HuH-7 (cell line): ENCODE measurements at places on chromosomes 11 and 22.
A peak's percentile ranks its signal among the peaks of the same experiment; 100 is the strongest.

- DNase-seq: no peak
Measured at GRCh38 chr11:128405714-128406662, 181.4 kb downstream of the ETS1 start.

GRCh38 chr11:35550374-35551036 is 25.1 kb upstream of the PAMR1 start:
- DNase-seq: no peak

GRCh38 chr11:11871991-11872401 is 30.2 kb downstream of the USP47 start:
- DNase-seq: no peak

GRCh38 chr11:35751664-35752061 is 89.1 kb downstream of the TRIM44 start:
- no peak for DNase-seq

DNA sequence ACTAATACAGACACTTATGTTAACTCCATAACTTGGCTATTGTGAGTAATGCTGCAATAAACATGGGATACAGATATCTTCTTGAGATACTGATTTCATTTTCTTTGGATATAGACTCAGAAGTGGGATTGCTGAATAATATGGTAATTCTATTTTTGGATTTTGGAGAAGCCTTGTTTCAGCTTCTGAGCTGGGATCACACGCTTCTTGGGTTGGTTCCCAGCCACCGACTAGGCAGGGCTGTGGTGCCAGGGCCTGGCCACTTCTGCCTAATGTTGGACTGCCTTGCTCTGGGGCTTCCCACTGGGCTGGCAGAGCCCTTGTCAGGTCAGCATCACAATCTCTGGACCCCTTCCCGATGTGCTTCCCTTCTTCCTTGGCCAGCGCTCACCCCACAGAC is 14.0 kb upstream of the MCHR1 start:
- DNase-seq: no peak

GRCh38 chr11:118010738-118011461 is 24.7 kb downstream of the IL10RA start:
- no peak for DNase-seq

DNA sequence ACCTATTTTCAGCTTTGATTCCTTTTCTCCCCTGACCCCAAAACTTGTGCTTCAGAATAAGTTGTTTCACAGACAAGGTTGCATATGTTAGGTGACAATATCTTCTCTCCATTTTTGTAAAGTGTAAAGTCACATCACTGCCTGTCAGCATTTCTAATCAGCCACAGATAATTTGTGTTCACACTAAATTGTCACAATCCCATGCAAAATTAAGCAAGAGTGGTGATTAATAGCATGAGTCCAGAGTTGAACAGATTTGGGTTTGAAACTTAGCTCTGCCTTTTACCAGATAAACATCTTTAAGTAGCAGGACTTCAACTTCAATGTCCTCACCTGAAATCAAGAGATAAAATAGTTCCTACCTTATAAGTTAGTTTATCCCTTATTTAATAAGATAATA is 80.1 kb downstream of the MICAL2 start:
- no peak for DNase-seq

DNA sequence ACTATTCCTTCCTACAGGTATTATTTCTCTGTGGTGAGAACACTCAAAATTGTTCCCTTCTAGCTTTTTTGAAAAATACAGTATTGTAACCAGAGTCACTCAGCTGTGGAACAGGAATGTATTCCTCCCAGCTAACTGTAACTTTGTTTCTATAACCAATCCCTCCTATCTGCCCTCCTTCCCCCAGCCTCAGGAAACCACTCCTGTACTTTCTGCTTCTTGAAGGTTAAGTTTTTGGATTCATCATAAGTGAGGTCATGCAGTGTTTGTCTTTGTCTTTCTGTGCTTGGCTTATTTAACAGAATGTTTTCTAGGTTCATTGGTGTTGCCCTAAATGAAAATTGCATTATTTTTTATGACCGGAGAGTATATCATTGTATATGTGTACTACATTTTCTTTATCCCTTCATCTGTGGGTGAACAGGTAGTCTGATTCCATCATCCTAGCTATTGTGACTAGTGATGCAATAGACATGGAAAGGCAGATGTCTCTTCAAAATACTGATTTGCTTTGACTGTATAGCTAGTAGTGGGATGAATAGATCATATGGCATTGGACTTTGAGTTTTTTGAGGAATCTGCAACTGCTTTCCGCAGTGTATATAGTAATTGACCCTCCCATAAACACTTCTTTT is 112.9 kb upstream of the GRK3 start:
- DNase-seq: no peak

GRCh38 chr22:24843048-24843447 is 37.0 kb downstream of the SGSM1 start:
- no peak for DNase-seq

GRCh38 chr11:66287889-66288670 is 863 bp downstream of the YIF1A start:
- DNase-seq: peak; percentile 88

DNA sequence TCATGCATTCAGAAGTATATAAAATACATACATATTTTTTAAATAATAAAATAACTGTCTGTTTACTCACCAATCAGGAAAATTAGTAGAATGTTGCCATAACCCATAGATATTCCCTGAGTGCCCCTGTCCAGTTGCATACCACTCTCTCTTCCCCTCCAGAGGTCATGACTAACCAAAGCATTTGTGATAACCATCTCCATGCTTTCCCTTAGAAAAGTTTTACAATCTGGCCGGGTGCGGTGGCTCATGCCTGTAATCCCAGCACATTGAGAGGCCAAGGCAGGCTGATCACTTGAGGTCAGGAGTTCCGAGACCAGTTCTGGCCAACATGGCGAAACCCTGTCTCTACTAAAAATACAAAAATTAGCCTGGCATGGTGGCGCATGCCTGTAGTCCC is 33.2 kb upstream of the LDHA start:
- DNase-seq: no peak

DNA sequence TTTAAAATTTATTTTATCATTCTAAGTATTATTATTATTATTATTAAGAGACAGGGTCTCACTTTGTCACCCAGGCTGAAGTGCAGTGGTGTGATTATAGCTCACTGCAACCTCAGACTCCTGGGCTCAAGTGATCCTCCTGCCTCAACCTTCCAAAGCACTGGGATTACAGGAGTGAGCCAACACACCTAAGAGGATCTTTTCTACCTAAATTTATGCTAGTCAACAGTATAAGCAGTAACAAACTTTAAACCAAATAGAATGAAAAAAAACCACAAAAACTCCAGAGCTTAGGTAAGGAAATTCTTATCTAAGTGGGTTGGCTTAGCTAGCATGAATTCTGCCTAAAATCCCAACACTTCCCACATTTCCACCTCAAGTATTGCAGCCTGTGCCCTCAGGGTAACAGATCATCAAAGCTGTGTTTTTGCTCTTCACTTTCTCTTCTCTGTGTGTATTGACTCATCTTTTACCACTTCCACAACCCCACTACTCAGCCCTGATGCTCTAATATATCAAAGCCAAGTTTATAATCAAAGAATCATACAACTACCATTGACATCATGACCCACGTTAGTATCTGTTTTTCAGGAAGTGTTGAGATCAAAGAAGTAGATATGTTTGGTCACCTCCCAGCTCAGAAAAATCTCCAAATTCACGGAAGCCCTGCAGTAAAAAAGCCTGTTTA is 93.7 kb upstream of the SPON1 start:
- no peak for DNase-seq

GRCh38 chr11:93536101-93536861 is 6.9 kb downstream of the SMCO4 start:
- no peak for DNase-seq

- DNase-seq: peak; percentile 99
Measured at GRCh38 chr11:66891851-66892660, 35.2 kb downstream of the LRFN4 start.

DNA sequence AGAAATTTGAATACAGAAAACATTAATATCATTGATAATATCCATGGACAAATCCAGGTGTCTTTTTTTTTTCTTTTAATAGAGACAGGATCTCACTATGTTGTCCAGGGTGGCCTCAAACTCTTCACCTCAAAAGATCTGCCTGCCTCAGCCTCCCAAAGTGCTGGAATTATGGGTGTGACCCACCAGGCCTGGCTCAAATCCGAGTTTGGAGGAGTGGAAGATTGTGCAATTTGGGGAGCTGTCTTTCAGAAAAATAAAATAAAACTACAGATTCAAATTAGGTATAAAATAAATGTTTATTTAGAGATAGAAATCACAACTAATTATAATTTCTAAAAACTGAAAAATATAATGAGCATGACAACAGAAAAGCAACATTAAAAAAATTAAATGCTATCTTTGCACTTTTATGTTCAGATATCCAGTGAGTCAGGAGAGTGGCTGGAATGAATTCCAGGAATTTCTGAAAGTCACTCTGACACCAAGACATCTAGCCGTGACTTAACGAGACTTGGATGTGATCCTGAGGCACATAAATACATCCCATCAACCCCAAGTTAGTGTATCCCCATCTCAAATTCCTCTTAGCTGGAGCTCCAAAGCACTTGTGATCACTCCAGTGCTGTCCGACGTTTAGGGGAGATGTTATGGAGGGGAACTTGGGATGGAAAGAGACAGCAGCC is 128.6 kb upstream of the THY1 start:
- no peak for DNase-seq

- no peak for DNase-seq
Measured at GRCh38 chr11:73213196-73214143, 4.6 kb upstream of the P2RY2 start.

DNA sequence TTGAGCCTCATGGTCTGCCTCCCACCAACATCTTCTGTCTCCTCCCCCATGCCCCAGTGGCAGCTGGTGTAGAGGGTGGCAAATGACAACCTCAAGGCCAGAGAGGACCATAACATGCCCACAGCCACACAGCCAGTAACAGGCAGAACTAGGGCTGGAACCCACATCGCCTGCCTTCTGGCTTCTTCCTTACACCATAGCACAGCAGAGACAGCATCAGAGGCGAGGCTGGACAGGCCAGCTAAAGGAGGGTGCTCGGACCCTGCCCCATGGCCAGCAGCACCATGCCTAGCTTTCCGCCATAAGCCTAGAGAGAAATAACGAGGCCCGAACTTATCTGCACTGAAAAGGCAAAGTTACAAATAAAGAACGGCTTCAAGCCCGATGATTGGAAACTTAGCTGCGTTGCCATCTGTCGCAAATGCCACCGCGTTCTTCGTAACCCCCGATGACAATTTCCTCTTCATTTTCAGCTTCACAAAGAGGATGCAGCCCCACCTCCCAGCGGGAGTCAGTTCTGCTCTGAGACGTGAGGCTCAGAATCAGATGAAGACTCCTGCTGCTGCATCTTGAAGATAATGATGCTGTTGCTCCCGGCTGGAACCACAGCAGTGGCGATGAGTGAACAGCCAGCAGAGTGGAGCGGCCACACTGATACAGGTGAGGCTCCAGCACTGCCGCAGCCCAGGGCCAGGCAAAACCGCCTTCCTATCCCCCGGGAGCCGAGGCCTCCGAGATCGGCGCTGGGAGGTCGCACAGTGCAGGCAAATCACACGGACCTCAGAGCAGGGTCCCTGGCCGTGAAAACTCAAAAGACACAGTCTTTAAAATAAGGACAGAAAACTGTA is 73.8 kb upstream of the RTL6 start:
- DNase-seq: no peak

- DNase-seq: no peak
Measured at GRCh38 chr11:113998574-113998973, 23.7 kb downstream of the HTR3A start.

GRCh38 chr22:32531931-32532819 is 57.6 kb downstream of the FBXO7 start:
- no peak for DNase-seq

DNA sequence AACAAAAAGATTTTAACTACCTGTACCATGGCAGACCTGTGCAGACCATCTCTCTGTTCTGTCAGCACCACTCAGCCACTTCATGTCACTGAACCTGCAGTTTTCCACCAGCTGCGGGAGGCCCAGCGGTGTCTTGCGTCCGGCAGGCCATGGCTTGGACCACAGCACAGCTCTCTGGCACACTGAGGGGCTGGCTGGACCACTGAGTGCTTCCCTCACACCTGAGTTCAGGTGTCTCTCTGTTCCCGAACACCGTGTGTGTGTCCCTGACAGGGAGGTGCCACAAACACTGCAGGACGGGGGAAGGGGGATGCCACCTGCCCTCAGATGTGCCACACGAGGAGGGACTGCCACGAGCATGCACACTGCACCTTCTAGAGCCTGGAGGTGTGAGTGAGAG is 17.7 kb downstream of the MOV10L1 start:
- DNase-seq: no peak

GRCh38 chr11:13068211-13068610 is 59.1 kb downstream of the RASSF10 start:
- DNase-seq: no peak

DNA sequence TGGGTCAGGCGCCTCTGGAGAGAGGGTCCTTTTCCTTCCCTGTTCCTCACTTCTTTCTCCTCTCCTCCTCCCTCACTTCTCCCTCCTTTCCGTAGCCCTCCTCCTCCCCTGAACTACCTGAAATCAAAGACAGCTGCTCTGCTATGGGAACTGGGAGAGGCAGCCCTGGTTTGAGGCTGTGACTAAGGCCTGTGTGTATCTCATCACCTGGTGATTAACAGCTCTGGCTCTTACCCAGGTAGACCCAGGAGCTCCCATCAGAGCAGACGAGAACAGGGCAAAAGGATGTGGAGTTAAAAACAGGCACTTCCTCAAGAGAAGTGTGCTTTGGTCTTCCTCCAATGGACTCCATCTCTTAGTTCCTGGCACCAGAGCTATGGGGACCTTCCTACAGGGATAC is 5.8 kb downstream of the ISX start:
- DNase-seq: no peak

GRCh38 chr11:133326332-133326731 is 206.0 kb downstream of the OPCML start:
- no peak for DNase-seq

- DNase-seq: no peak
Measured at GRCh38 chr11:16610738-16611388, 127.6 kb upstream of the C11orf58 start.

DNA sequence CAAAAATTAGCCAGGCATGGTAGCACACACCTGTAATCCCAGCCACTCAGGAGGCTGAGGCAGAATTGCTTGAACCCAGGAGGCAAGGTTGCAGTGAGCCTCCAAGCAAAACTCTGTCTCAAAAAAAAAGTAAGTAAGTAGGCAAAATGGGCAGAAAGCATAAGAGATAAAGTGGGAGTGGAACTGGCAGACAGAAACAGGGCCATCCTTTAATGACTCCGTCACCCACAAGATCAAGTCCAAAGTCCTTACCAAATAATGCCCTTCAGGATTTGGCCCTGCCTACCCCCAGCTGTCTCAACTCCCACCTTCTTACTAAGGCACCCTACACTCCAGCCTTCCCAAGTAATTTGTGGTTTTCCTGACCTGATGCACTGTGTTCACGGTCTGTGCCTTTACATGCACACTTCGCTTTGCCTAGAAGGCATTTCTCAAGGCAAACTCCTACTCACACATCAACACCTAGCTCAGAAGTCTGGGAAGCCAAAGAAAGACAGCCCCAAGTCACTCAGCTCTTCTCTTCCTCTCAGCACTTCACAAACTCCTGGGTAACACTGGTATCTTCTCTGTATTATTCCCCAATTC is 6.1 kb downstream of the MAPK1 start:
- DNase-seq: no peak
